Mammary epithelial cell (primary cell): ENCODE measurements at places on chromosomes 12 and 14.

DNA sequence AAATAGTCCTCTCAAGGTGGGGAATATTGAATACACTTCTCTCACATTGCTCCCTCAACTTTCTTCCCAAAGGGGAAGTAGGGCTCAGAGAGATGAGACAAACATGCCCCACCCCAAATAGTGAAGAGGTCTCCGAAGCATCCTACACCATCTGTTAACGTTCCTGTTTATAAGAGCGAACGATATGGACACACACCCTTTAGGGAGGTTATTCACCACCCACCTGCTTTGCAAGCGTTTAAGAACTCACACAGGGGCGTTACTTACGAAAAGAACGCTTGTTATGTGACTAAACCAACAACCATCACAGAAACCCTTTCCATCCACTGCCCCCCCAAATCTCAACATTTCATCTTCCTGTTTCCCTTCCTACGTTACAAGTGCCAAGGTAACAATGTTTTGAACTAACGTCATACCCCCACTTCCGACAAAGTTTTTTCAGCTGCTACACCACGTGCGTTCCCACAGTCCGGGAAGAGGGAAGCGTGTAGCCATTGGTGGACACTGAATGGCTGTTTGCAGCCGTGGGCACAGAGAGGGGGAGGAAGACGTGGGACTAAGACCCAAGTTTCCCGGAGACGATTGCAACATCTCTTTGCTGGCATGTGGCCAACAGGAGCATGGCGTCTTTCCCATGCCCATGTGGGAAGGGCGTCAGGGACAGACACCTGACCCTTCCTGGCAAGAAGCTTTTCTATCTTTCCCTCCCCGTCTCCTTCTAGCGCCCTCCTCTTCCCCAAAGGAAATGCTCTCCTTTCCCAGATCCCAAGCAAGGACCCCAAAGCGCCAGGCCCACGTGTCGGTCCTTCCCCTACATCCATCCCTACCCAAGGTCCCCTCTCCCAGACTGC, 1.2 kb downstream of the YBX3 start:
- peak; percentile 97 for DNase-seq

GRCh38 chr12:59030415-59030814, 110.1 kb upstream of the LRIG3 start:
- no peak for DNase-seq

- DNase-seq: no peak
Measured at GRCh38 chr12:50655374-50655921, 108.5 kb upstream of the ATF1 start.

GRCh38 chr14:87916103-87916885, 76.7 kb downstream of the GALC start:
- DNase-seq: no peak

DNA sequence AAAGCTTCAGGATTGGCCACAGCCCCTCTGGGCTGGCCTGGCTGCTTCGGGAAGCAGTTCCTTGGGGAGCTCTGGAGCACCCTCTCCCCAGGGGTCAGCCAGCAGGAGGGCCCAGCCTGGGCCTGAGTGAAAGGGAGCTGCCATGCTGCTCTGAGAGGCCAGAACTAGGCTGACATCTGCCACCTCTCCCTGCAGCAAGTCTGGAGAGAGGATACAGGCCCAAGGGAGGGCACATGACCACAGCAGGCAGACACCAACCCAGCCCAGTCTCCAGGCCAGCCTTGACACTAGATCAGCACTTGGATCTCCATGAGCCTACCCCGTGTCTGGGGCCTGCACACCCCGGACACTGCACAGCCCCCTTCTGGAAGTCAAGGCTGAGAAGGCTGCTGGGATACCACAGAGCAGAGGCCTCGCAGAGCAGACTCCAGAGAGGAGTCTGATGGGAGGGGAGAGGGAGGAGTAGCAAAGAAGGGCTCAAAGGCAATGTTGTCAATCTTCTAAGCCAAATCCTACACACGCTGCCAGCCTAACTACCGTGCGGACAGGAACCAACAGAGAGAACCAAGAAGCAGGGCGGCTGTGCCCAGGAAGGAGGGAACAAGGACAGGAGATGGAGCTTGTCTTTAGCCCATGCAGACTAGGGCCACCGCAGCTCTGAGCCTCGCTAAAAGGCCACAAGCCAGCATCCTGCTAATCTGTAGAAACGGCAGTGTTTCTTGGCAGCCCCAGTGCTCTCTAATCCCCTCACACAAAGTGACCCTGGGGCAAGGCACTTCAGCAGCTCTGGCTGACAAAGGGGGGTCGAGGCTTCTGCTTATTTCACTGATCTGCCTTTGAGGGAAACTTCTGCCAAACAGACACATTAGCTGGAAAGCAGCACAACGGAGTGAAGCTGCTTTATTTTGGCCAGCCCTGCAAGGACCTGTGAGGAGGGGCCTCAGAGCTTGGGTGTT, 12.9 kb downstream of the COL2A1 start:
- no peak for DNase-seq

- DNase-seq: peak; percentile 68
Measured at GRCh38 chr14:104749111-104749649, 3.8 kb upstream of the SIVA1 start.

- no peak for DNase-seq
Measured at GRCh38 chr14:105131241-105131640, 37.3 kb downstream of the JAG2 start.

DNA sequence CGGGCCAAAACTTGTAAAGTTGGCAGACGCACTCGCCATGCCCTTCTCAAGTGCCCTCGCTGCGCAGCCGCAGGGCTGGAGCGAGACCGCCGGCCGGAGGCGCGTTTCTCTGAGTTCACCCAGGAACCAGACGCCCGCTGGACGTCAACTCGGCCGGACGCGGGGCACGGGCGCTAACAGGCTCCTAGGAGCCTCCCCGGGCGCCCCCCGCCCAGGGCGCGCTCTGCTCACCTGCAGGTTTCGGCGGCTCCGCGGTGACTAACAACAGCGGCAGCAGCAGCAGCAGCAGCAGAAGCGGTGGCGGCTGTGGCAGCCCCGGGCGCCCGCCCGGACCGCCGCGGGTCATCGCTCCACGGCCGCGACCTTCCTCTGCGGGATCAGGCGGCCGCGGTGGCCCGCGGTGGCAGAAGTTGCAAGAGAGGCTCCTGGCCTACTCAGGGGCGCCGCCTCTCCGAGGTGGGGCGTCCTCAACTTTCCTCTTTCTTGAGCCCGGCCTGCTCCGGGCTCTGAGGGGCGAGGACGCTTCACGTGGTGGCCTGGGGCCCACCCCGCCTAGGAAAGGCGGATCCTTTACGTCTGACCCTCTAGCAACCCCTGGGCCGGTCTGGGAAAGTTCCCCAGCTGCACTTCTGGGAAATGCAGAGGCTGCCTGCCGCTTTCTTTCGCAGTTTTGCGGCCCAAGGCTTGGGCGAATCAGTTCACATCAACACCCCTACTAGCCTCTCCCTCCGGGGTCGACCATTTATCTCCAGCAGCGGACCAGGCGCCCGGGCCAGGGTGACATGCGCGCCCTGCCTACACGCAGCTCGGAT, at the start of gene PLBD1:
Gene PLBD1 (minus strand): TSS at position 533 of the 812 bp plus-strand sequence. CDS start 187 bp downstream, at position 346.
- DNase-seq: peak; percentile 27

DNA sequence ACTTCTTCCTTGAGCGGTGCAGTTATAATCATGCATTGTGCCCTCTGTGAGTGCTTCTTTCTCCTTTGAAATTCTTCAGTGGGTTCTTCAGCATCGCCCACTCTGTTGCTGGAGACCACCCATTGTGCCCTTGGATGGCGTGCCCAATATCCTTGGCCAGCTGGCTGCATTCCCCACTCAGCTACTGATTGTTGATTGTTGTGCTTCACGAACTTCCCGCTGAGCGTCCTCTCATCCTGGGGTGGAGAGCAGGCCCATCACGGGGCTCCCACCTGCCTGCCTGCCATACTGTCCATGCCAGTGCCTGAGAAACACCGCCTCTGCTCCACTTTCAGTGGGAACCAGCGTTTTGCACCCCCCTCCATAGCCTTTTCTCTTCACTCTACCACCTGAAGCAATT, 8.6 kb upstream of the SSTR1 start:
- no peak for DNase-seq

- DNase-seq: peak; percentile 57
Measured at GRCh38 chr12:24997970-24998582, 49.2 kb upstream of the BCAT1 start.

- DNase-seq: no peak
Measured at GRCh38 chr14:91289464-91289863, 45.0 kb upstream of the GPR68 start.

- no peak for DNase-seq
Measured at GRCh38 chr12:94841904-94842610, 161.4 kb downstream of the NDUFA12 start.

DNA sequence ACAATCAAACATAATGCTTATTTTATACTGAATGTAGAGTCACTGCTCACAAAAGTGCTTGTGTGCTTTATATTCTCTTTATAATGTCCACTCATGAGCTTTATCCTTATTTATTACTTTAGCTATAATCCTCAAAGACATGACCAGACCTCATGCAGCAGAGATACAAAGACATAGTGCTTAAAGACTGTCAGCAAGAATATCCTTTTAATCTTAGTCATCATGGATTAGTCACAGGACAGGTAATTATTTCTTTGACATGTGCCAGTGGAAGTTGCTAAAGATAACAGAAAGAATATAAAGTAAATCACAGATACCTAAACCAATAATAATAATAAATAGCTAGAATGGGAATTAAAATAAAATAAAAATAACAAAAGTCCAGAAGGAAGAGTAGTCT, 707.5 kb downstream of the BCL11B start:
- DNase-seq: peak; percentile 42

GRCh38 chr12:7624478-7624877, 41.2 kb downstream of the APOBEC1 start:
- DNase-seq: no peak

DNA sequence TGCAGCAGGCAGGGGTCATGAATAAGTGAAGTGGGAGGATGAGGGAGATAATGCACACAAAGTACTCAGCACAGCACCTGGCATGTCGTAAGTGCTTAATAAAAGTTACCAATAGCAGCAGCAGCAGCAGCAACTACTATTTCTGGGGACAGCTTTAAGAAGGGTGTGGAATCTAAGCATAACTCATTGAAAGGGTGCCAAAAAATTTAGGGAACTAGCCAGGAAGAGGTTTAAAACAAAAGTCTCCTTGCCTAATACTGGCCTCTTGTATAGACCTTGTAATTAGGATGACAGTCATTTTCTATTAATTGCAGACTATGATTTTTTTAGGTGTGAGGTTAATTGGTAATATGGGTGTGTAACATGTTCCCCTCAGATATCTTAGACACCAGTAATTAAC, 179.9 kb downstream of the PTPN11 start:
- DNase-seq: no peak

- no peak for DNase-seq
Measured at GRCh38 chr12:56721216-56721615, 3.9 kb downstream of the NACA start.

- no peak for DNase-seq
Measured at GRCh38 chr14:53110096-53110495, 43.0 kb downstream of the DDHD1 start.

- DNase-seq: no peak
Measured at GRCh38 chr12:111764120-111764821, 2.5 kb upstream of the ALDH2 start.

DNA sequence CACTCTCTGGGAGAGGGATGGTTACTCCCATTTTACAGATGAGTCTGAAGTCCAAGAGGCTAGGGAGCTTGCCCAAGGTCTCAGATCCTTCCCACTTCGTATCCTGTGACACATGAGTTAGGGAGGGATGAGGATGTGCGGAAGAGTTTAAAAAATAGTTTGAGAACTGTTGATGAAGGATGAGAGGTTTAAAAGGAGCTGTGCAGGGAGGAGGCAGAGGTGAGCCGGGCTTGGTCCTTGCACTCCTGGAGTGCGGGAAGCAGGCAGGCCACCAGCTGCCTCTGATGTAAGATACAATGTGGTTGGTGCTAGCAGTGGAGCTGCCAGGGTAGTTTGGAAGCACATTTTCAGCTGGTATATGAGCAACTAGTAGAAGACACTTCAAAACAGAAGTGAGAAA, 46.5 kb downstream of the TSPAN9 start:
- peak; percentile 39 for DNase-seq

GRCh38 chr12:88932457-88932856, 352.2 kb upstream of the KITLG start:
- no peak for DNase-seq

- no peak for DNase-seq
Measured at GRCh38 chr12:54859502-54859901, 5.2 kb downstream of the MUCL1 start.

GRCh38 chr12:8822298-8822697, at the start of gene A2ML1:
Gene A2ML1 (plus strand): TSS chr12:8822621. CDS start chr12:8822652, 31 bp downstream.
- peak; percentile 98 for DNase-seq

- DNase-seq: no peak
Measured at GRCh38 chr12:41242603-41243002, 54.5 kb downstream of the PDZRN4 start.

GRCh38 chr12:18373181-18373580, 111.9 kb downstream of the PIK3C2G start:
- DNase-seq: no peak

DNA sequence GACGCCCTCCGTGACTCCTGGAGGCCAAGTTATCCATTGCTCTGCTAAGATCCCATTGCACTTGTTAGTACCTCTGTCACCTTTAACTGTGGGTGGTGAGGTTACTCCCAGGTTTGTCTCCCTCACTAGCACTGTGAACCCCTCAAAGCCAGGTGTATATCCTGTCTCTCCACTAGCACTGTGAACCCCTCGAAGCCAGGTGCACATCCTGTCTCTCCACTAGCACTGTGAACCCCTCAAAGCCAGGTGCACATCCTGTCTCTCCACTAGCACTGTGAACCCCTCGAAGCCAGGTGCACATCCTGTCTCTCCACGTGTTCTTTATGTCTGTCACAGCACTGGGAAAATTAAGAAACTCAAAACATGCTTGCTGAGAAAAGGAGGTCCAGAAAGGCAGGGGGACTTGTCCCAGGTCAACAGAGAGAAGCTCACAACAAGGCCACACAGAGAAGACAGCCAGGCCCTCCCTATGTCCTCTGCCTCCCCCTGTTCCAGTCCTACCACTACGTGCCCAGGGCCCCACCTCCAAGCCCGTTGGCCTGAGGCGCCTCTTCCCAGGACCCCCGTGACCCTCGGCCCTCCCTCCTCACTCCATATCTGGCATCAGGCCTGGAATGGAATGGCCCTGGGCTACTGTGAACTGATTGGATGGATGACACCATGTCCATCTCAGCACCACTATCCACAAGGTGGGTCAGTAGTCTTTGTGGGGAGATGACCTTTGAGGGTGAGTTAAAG, 26.4 kb upstream of the FKBP4 start:
- no peak for DNase-seq

DNA sequence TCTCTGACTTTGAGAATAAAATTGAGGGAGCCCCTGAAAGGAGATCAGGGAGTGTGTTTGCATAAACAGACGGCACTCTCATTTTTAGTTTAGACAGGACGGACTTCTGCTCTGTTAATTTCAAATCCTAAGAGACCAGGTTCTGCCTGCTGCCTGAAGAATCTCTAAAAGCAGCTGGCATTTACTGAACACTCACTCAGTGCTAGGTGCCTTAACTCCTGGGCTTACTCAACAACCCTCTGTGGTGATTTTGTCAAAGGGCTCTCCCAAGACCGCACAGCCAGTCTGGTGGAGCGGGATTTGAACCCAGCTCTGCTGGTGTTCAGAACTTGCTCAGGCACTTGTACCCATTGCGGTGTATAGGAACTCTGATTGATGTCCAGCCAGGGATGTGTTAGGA, 2.2 kb downstream of the ORAI1 start:
- no peak for DNase-seq
